ENCODE measurements at places on chromosomes 11 and 22. TPM values are rescaled to one million over a fixed set of nuclear protein-coding genes. Genes with fewer than 3 reads are reported as not detected.

Gene ART1
- total RNA-seq = not detected

- no peak for ATAC-seq
These were observed 24.8 kb downstream of the RNF169 start for GRCh38 chr11:74773476-74773875.

Gene PVALB
- total RNA-seq = not detected

Gene SLC5A4
- total RNA-seq = 0.39 TPM

DNA sequence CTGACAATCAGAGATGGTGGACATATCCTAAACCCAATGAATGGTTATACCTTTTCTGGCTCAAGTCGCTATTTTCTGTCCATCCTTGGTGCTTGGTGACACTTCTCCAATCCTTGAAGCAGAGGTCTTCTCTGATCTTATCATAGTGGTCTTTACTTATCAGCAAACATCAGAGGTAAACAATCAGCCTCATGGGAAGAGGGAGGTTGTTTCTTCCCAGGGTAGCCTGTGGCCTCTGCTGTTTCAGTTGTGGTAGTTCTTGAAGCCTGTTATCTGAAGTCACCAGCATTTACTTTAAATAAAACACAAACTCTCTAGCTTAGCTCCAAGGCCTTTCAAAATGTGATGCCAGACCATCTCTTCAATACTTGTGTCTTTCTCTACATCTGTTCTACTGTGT lies 66.7 kb downstream of the RRM1 start:
- no peak for ATAC-seq

Gene USP2
- total RNA-seq = 10.0 TPM

Gene FOSL1
- 24.9 TPM for total RNA-seq

DNA sequence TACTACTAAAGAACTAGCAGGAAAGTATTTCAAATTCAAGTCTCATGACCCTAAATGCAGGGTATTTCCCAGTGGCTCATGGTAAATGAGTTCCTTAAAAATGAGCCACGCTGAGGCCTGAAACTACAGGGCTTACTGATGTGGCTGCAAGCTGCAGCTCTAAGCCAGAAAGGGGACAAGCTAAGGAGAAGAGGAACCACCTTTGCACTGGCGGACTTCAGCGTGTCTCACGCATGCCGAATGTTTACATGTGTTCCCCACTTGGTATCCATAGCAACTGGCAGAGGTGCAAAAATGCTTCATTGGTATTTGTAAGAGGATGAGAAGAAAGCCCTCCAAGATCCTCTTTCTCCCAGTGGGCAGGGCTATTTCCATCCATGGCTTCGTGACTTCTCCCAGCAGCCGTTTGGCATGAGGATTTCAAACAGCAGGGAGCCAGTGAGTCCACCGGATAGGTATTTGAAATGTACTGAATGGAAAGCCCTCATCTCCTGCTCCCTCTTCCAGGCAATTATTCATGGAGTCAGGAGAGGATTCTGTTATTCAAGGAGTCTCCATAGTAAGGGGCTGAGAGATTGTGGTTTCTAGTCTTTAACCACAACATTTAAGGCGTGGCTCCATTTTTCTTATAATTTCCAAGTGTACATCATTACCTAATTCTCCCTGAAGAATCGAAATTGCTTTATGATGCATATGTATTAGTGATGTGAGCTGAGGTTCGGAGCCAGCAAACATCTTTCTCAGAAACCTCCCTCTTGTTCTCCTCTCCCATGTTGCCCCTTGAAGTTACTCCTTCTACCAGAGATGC lies 55.3 kb upstream of the CD44 start:
- peak; percentile 78 for ATAC-seq

- no peak for ATAC-seq
These were observed 49.2 kb upstream of the CABP7 start for GRCh38 chr22:29670626-29671025.

- no peak for ATAC-seq
These were observed 1.1 kb downstream of the CHADL start for GRCh38 chr22:41239443-41240128.

- no peak for ATAC-seq
These were observed 64.9 kb downstream of the ENDOD1 start for GRCh38 chr11:95154514-95154913.

Gene CADM1
- 12.3 TPM for total RNA-seq

Gene CLTCL1
- total RNA-seq = 8.1 TPM

Gene SCUBE2
- 0.78 TPM for total RNA-seq

- no peak for ATAC-seq
These were observed 261.4 kb downstream of the DDX10 start for GRCh38 chr11:108926171-108926840.

GRCh38 chr11:71996946-71997345 lies 1.8 kb upstream of the IL18BP start:
- ATAC-seq = no peak

All from gastroesophageal sphincter (tissue), 4 donors.